ENCODE measurements at places on chromosomes 2 and 18.

DNA sequence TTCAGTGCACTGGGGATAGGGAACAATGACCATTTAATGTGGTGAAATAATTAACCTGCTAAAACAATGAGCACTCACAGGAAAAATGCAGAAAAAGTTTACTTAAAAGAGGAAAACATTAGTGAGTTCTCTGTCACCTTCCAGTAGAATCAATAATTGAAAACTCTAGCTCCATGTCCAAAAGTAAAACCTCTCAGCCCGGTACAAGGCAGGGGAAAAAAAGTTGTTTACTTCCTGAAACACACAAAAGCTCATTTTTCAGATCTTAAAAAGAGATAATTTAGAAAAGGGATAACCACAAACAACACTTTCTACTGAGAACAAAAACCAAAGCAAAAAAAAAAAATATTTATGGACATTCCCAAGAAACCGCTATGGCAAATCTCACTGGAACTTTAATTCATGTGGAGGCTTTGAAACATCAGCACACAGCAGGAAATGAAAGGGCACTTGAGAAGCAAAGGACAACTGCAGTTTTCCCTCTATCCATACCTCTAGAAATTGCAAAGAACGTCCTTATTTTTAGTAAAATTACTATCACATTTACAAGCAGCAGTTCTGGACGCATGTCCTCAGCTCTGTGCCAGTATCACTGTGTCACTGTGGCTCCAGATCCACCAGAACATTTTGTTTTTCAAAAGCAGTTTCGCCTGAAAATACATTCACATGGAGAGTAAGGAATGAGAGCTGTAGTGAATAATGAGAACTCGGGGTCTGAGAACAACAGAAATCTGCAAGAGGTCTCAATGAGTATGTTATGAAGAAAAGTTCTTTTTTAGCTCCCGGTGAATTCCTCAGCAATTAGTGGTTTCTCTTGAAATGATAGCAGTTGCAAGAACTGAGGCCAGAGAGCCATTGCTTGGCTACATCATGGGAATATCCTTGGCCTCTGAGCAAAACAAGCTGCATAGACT, 44.7 kb upstream of the DNAH7 start:
- no peak for DNase-seq

- no peak for DNase-seq
These were observed 6.7 kb upstream of the PARD6G start for GRCh38 chr18:80253871-80254492.

- DNase-seq: no peak
These were observed 10.6 kb upstream of the MPP4 start for GRCh38 chr2:201709049-201709448.

DNA sequence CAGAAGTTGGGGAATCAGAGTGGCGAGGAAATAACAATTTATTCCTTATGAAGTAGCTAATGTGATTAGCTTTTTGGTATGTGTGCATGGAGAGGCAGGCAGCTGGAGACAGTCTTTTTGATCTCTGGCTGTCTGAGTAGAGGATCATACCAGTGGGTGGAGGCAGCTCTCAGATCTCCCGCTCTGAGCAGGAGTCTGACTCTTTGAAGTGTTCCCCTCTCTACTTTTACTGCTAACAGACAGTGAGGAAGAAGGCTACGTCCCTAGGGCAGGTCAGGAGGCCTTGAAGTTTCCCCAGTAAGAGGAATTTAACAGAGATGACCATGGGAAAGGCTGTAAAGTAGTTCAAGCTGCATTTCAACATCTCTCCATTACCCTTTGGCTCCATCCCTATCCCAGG, 111.9 kb upstream of the REG3A start:
- DNase-seq: no peak

- peak; percentile 27 for DNase-seq
These were observed 64.7 kb upstream of the KLF7 start for GRCh38 chr2:207230261-207231105.

GRCh38 chr2:27211241-27211942, 449 bp upstream of the ATRAID start:
- DNase-seq: no peak

- DNase-seq: no peak
These were observed 16.3 kb upstream of the PDCL3 start for GRCh38 chr2:100546469-100546868.

GRCh38 chr2:162028511-162028910, 45.5 kb downstream of the DPP4 start:
- no peak for DNase-seq

DNA sequence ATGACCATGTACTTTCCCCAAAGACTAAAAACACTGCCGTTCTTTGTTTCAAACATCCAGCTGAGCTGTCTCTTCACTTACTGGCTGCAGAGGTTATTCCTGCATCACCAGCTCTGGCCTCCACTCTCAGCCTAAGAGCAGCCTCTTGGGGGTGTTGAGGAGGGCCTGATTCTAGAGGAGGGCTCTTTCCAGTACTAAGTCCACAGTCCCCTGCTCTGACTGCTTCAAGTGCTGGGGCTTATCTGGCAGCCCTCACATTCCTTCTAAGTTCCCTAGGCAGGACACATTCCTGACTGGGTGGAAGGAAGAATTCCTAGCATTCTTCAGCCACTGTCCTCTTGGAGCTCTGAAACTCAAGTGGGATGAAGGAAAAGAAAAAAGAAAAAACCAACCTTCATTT, 32.9 kb upstream of the EHBP1 start:
- no peak for DNase-seq

- no peak for DNase-seq
These were observed 329.3 kb downstream of the INSIG2 start for GRCh38 chr2:118417406-118418120.

- no peak for DNase-seq
These were observed 357.6 kb upstream of the CWC22 start for GRCh38 chr2:180364719-180365118.

DNA sequence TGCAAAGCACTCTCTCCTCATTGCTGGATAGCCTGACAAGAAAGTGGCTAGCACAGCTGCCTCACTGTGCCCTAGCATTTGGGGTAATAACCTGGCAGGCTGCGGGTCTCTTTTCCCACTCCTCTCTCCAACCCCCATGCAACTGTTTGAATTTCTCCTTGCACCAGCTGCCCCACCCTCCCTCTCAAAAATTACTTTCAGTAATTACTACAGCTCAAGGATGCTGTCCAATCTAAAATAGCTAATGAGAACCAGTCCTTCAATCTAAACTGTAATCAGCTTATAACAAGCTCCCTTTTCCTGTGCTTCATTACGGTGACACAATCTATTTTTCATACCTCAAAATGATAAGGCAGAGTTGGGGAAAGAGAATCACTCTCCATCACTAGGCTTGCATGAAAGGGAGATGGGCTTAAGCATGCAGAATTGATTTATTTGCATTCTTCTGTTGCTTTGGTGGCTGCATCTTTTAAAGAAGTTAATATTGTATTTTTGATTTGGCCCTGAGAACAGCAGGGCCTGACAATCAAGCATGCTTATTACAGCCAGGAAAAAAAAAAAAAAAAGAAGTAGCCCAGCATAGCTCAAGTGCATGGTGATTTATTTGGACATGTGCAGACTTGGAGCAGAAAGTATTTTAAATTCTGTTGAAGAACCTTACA, 881.8 kb downstream of the SLC4A3 start:
- DNase-seq: peak; percentile 49

DNA sequence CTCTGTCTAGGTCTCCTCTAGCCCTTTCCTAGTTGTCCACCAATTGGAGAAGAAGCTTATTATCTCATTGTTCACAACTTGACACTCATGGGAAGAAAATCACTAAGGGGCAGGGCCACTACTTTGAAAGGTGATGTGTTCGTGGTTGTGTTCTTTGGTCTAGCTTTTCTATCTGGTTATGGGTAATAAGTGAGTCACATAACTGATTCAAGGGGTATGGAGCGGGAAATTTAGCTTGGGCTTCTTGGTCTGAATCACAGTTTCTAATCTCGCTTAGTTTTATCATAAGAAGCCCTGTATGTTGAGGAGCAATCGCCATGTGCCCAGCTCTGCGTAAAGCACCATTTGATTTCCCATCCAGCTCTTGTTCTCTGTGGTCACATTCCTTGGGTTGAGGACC, 18.7 kb upstream of the DYTN start:
- DNase-seq: no peak

DNA sequence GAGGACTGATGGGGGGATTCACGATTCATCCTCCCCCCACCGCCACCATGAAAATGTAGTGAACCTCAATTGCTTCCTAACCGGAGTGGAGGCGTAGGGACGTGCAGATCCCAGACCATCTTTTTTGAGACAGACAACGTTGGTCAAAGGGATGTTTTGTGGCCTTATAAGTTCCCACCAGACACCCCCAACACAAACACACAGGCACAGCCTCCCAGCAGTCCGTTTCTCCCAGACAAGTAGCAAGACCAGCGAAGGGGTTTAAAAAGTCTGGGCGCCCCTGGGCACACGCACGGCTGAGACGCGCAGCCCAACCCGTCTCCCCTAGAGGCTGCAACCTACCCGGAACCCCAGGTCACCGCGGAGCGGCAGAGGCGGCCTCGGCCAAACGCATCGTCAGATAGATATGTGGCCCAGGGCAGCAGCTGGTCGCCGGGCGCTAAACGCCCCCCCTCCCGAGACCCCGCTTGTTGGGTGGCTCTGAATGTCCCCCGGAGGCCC, 1.3 kb downstream of the GBX2 start:
- DNase-seq: no peak
